ENCODE measurements at places on chromosomes 1 and 21. TPM values are rescaled to one million over a fixed set of nuclear protein-coding genes. Genes with fewer than 3 reads are reported as not detected.
A peak's percentile ranks its signal among the peaks of the same experiment; 100 is the strongest.

GRCh38 chr1:247102381-247102780, 1.8 kb downstream of the ZNF669 start:
- no peak for DNase-seq

Gene TRAF5
- 24.4 TPM for total RNA-seq

DNA sequence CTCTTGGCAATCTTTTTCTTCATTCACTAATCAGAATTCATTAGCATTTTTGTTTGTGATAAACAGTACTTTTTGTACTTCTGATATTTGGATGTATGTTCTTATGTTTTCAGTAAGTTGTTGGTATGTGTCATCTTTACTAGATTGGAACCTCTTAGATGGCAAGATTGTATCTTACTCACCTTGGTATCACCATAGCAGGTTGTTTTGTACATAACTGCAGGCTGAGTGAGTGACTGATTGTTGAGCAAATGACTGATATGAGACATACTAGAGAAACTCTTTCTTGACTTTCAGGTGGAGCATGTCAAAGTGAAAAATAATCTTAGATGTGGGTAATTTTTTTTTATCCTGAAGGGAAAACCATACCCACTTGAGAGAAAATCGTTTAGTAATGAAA, 173.7 kb downstream of the CLEC20A start:
- no peak for DNase-seq

Gene PCAT6
- 0.45 TPM for total RNA-seq

DNA sequence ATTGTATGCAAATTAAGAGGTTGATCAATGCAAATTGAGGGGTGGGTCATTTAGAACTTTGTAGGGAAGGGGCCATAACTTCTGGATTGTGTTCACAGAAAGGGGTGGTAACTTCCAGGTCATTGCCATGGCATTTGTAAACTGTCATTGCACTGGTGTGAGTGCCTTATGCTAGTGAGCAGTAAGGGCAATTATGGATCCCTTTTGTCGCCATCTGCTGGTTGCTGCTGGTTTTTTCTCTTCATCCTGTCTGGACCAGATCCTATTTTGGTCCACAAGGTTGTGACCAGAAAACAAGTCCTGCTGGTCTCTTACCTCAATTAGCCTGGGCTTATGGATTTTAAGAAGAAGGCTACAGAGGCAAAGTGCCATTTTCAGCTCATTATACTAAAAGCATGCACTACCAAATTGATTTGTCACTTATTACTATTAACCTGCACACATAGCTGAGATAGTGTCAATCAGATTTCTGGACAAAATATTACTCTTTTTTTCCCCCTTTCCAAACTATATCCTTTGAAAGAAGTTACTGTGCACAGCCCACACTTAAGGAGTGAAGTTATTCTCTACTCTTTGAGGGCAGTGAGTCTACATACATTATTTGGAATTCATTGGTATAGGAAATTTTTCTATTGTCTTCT, 196.2 kb downstream of the ZC3H11B start:
- peak; percentile 42 for DNase-seq

- DNase-seq = no peak
These were observed 37.2 kb upstream of the TSPEAR start for GRCh38 chr21:44748621-44749020.

Gene MPZ
- 3.7 TPM for total RNA-seq

GRCh38 chr21:28018741-28019669, 973.7 kb downstream of the LTN1 start:
- DNase-seq = no peak

DNA sequence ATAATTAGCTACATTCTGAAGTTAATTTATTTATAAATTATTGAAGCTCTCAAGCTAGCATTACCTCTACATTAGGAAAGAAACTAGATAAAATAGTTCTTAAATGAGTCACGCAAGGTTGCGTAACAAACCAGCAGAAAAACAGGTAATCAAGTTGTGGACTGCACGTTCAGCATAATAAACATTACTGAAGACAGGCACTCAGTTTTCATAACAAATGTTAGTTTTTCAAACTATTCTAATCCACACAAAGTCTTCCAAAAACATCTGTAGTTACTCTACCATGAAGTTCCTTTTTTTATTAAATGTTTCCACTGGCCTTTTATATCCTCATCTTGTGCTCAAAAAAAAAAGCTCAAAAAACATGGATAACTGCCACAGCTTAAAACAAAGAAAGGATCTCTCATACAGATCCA, 1.3 kb downstream of the TOR1AIP2 start:
- DNase-seq = no peak

Gene RNF223
- not detected for total RNA-seq

GRCh38 chr1:175250027-175250426, 57.5 kb upstream of the KIAA0040 start:
- DNase-seq = no peak

DNA sequence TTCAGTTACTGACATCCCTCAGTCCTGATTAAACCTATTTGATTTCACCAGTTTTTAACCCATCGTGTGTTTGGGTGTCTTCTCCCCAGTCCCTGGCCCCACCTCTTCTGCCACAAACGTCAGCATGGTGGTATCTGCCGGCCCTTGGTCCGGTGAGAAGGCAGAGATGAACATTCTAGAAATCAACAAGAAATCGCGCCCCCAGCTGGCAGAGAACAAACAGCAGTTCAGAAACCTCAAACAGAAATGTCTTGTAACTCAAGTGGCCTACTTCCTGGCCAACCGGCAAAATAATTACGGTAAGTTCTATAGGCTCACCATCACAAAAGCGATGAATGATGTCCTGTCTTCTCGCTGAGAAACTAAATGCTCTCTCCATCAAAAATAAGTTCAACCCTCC, 28.7 kb downstream of the NBPF3 start:
- DNase-seq = no peak

GRCh38 chr1:240169188-240169587, 77.5 kb downstream of the FMN2 start:
- no peak for DNase-seq

DNA sequence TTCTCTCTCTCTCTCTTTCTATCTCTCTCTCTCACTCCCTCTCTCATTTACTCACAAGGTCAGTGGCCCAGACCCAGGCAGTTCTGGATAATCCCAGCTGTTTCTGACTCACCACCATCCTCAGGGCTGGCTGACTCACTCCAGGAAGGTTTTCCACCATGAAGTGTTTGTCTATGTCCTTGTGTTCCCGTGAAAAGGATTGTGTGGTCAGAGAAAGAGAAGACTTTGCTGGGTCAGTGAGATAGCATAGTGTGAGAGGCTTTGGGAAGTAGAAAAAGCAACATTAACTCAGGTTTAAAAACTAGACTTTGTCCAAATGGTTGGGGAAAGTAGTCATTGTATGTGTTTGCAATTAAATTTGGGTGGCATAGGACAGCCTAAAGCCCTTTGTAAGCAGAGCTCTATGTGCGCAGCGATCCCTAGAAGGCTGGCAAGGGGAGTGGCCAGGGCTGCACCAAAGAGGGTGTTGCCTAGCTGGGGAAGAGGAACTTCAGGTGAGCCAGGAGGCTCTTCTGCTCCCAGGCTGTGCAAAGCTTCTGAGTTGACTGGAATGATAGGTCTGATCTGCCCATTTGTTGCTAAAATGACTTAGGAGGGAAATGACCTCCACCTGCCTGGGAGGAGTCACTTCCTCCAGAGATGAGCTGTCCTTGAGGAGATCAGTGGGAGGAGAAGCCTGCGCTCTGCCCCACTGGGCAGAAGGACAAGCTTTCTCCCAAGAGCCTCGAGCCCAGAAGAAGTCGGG, 4.9 kb upstream of the CAPN2 start:
- DNase-seq = no peak

DNA sequence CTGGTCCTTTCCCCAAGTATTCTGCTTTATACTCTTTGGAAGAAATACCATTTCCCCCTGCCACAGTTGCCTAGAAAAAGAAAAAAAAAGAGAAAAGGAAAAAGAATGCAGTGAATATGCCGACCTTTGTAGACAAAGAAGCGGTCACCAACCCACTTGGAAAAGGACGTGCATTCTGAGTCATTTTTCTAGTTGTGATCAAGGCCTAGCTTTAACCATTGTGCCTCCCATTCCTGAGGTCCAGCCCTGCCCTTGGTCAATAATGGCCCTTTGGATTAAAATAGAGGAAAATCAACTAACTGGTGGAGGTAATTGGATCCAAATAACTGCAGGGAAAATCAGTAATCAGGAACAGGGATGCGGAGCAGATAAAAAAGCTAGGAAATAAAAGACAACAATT, 24.8 kb downstream of the S1PR1 start:
- DNase-seq = no peak

- no peak for DNase-seq
These were observed 40.0 kb downstream of the CDCP2 start for GRCh38 chr1:54112705-54113368.

Gene LRRC38
- not detected for total RNA-seq

DNA sequence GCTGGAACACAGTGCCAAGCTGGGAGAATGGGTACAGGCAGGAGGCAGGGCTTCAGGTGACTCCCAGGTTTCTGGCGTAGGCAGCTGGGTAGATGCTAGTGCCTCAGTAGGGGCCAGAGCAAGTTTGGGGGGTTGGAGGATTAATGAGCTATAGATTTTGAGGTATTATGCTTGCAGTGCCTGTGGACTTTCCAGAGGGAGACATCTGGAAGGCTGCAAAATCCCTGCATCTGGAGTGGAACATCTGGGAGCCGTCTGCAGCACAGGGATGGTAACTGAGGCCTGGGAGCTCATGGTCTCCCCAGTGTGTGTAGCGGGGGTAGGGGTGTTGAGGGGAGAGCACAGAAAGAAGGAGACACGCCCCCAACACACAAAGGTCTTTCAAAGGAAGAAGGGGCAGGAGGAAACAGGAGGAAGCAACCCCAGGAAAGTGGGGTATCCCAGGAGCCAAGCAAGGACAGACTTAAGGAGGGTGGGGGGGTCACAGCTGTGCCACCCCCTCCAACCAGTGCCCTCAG, 2.2 kb upstream of the PDZK1IP1 start:
- DNase-seq = no peak

DNA sequence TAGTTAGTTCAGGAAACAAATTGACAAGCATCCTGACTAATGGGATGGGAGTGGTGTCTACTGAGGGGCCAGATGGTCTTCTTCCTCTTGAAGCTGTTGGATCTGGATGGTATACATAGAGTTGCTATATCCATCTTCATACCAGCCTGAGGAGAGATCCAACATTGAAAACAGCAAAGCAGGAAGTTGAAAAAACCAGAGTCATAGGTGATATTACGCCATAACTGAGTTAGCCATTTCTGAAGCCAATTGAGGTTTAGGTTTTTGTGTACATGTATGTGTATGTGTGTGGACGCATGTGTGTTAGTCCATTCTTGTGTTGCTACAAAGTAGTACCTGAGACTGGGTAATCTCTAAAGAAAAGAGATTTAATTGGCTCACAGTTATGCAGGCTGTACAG, 2.3 kb upstream of the TSPAN2 start:
- DNase-seq = no peak

DNA sequence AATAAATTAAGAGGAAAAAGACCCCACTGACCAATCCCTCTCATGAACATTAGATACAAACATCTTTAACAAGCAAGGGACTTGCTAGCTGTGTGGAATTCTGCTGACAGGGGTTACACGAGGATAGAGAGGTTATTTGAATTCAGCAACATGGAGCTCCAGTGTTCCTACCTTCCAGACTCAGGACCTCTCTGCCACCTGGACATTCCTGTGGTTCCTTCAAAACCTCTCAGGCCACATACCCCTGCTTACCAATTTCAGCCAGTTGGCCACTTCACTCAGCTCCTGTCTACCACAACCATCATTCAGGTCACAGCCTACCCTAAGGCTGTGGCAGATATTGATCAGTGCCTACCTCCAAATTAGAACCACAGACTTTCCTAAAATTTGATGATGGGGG, 147.5 kb downstream of the RRAGC start:
- no peak for DNase-seq

- no peak for DNase-seq
These were observed 5.5 kb upstream of the TNFRSF1B start for GRCh38 chr1:12161324-12161661.

DNA sequence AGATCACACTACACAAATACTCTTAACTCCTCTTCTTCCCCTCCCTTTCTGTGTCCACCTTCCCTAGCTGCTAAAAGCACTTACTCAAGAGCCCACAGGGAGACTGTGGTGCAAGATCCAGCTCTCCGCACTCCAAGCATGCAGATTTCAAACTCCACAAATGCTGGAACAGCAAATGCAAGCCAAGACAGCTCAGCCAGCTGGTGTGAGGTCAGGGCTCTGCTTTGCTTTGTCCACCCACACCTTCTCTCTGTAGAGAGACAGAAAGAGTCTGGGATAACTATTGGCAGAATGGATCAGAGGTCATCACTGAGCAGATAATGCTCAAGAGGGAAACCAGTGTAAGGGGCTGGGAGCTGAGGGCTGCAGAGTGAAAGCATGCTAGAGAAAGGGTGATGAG, 45.2 kb upstream of the DPT start:
- no peak for DNase-seq

DNA sequence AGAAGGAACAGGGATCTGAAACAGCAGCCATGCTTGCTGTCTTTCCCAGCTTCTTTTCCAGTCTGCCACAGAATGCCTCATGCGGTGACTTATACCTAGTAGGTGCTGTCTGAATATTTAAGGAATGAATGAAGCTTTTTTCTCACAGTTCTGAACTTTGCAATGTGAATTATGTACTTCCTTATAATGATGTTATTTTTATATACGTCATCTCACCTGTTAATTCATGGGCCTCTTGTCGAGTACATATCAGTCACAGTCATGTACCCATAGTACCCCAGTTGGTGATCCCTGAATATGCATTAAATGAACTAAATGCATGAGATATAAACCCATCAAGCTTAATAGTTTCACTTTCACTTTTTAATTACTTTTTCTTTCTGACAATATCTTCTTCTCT, 132.7 kb downstream of the NTNG1 start:
- DNase-seq = no peak

Gene TMEM51
- total RNA-seq = not detected

Gene BSND
- not detected for total RNA-seq

Gene PTPN14
- 0.92 TPM for total RNA-seq

GRCh38 chr1:10449751-10450150, at the start of gene CORT:
Gene CORT, plus strand, starts transcription at chr1:10450031. Its CDS starts 193 bp downstream, at chr1:10450224.
- DNase-seq = no peak

Gene PSRC1
- 12.2 TPM for total RNA-seq

Gene KCNA2
- 0.04 TPM for total RNA-seq

Measured in activated naive CD8-positive, alpha-beta T cell treated with anti-CD3 and anti-CD28 coated beads for 36 hours (primary cell).